ENCODE measurements at places on chromosomes 5 and 9. TPM values are rescaled to one million over a fixed set of nuclear protein-coding genes. Genes with fewer than 3 reads are reported as not detected.

DNA sequence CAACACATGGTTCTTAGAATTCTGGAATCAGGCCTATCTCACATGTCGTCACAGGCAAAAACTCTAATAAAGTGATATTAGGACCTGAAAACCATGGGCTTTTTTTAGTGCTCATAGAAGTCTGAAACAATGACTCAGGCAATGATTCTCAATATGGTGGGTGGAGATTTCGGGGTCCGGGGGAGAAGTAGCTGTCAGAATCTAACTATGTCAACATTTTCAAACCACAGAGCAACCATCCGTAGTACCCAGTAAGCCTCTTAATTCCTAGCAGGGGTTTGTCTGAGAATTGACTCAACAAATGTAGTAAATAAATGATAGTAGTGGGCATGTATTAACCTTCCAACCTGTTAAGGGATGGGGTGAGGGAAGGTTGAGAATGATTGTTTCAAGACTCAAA is 2.6 kb downstream of the AMACR start:
- H3K27me3 ChIP-seq: no peaks in the 10 kb centered on the region
- H3K36me3 ChIP-seq: no peaks in the 10 kb centered on the region
- DNase-seq: no peak

ITK gene
- not detected for total RNA-seq

CSF1R gene
- total RNA-seq: 1.2 TPM

CCIN gene
- 0.61 TPM for total RNA-seq

- no peaks in the 10 kb centered on the region for H3K36me3 ChIP-seq
- DNase-seq: no peak
- no peak overlapping the region for H3K4me3 ChIP-seq
Observed at GRCh38 chr5:156475182-156476157, 148.5 kb downstream of the SGCD start.

DNA sequence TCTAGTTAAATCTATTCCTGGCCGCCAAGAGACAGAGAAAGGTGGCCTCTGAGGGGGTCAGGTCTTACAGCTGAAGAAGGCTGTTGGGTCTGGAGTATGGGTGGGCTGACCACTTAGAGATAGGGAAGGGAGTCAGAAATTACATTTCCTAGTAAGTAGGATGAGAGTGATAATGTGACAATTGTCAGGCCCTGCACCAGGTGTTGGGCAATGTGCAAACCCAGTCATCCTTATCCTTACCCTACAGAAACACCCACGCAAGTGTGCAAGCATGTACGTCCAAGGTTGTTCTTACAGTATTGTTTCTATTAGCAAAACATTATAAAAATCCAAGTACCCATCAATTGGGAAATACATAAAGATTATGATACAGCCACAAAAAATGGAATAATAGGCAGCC is 9.5 kb downstream of the SPAAR start:
- no peaks in the 10 kb centered on the region for H3K36me3 ChIP-seq
- H3K4me3 ChIP-seq: no peak overlapping the region
- peaks cover 6% of the 10 kb centered on the region for H3K4me1 ChIP-seq
- no peaks in the 10 kb centered on the region for H3K27me3 ChIP-seq
- no peak overlapping the region for H3K27ac ChIP-seq
- no peak for DNase-seq

DNA sequence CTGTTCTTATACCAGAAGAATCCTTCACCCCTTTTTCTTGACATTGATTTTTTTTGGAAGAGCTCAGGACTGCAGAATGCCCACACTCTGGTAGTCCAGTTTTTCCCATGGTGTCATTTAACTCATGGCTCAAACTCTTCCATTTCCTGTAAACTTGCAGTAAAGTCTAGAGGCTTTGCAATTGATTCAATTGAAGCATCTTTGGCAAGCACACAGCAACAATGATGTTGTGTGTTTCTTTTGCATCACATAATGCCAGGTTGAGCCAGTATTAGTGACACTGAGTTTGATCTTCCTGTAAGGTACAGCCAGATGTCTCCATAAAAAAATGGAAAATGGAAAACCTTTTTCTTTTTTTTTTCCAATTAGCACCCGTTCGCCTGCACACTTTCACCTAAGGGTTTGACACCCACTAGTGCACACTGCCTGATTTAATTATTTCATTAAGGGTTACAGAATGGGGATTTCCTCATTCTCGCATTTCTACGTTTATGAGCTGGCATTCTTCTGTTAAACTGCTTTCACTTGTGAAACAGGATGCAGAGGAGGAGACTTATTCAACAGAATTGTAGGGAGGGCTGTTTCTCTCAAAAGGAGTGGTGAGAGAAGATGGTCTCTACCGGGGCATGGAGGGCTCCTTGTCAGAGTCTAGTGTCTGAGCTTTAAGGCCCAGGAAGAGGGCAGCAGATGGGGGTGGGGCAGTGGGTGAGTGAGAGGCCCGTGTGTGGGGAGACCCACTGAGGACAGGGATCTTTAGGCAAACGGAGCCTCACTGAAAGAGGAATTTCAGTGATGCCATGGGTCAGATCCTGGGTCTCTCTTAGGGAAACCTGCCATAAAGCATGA is 2.2 kb upstream of the S1PR3 start:
- peak; percentile 36 for DNase-seq
- no peaks in the 10 kb centered on the region for H3K27me3 ChIP-seq
- H3K4me3 ChIP-seq: no peak overlapping the region
- peaks cover 33% of the 10 kb centered on the region for H3K4me1 ChIP-seq
- peaks cover 7% of the 10 kb centered on the region for H3K36me3 ChIP-seq

All from SJSA1 (cell line).